Activated CD4-positive, alpha-beta memory T cell treated with anti-CD3 and anti-CD28 coated beads for 36 hours (primary cell): ENCODE measurements at places on chromosomes 7 and 10.

DNA sequence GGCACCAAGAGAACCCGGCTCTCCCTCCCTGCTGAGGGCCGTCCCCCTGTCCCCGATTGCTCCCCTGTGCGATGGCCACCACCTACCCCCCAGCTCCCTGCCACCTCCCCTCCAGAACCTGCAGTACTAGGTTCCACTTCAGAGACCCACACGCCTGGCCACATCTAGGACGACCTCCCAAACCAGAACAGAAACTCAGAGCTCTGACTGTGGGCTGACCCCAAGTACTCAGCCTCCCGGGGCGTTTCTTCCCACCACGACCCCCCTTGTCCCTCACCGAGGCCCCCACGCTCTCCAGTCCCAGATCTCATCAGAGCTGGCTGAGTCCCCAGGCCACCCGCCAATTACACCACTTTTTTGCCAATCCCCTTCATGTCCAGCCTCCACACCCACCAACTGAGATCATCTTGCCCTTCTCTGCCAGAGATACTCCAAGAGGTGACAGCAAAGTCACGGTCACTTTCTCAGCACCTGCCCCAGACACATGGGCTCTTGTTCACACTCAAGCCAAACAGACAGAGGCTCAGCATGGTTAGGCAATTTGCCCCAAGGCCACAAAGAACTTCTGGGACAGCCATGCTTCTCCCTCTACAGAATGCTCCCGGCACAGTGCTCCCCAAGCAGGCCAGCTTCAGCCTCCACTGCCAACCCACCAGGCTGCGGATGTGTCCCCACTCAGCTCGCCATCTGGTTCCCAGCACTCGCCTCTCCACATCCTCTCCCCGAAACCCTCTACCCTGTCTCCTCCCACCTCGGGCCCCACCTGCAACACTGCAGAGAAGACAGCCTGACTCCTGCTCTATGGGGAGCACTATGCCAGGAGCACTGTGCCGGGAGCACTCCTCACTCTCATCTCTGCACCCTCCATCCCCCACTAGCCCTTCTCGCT lies 4.7 kb downstream of the TMEM120A start:
- no peak for DNase-seq

- no peak for DNase-seq
Observed at GRCh38 chr10:59240582-59241183, 64.2 kb downstream of the PHYHIPL start.

DNA sequence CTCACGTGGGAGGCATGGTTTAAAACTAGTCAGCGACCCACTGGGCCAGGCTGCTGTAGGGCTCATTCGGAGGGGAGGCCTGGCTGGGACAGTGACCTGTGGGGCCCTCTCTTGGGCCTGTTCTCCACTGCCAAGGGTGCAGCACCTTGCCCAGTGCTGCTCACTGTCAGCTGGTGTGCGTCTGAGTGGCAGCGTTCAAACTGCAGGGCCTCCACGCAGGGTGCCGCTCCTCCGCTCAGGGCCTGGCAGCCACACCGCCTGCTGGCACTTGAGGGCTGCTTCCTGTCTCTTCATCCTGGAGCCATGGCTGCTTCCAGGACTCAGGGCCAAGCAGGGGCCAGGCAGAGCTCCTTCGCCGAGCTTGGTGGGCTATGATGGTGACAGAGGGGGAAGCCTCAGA lies 18.3 kb downstream of the ADAMTS14 start:
- no peak for DNase-seq

- no peak for DNase-seq
Observed at GRCh38 chr7:41921453-41921981, 218.6 kb upstream of the INHBA start.

DNA sequence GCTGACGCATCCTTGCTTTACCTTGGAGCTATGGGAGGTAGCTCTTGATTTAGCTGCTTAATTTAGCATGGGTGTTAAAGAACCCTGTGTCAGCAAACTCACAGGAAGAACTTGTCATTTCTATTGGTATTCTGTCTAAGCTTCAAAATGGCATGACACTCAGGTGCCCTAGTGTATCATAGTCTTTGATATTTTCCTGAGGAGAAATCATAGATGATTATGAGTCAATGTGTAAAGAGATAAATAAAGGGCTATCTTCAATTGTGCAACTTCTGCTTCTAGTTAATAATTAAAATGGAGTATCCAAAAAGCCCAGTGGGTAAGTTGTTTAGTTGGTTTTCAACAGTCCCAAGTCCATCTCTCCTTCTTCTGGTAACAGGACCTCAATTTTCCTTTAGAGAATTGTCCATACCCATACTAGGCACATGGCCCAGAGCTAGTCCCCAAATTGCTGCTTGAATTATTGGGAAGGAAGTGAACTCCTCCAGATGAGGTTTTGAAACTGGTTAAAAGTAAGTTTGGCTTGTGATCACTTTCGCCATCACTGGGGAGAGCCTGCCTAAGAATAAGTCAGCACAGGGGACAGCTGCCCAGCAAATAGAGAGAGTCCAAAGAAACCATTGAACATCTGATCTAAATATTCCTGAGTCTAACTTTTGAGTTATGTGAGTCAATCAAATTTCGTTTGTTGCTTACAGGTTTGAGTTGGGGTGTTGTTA lies 169.0 kb upstream of the PHYHIPL start:
- DNase-seq: no peak

- peak; percentile 32 for DNase-seq
Observed at GRCh38 chr7:27235387-27236311, 7.0 kb upstream of the EVX1 start.

DNA sequence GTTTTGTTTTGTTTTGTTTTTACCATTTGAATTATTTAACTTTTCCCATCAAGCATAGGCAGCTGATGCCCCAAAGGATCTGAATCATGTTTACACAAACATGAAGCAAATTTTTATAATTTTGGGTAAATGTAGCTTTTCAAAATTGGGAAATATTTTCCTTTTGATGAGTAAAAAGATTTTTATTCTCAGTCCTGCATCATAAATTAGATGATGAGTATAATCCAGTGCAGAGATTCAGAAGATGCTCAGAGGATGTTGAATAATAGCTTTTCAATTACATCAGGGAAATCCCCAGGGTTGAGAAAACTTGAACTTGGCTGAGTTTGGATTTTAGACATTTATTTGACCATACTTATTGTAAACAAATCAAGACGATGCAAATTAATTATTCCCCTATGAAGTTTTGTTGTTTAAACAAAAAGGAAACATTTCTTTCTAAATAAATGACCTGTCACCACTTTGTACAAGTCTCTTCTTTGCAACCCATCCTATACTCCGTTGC lies 121.7 kb downstream of the FAM204A start:
- DNase-seq: no peak
